ENCODE measurements at places on chromosomes 6 and 20. TPM values are rescaled to one million over a fixed set of nuclear protein-coding genes. Genes with fewer than 3 reads are reported as not detected.

GRCh38 chr6:7121700-7122241 is 14.0 kb downstream of the RREB1 start:
- H3K36me3 ChIP-seq: no peaks in the 10 kb centered on the region
- H3K4me3 ChIP-seq: no peak overlapping the region
- peaks cover 8% of the 10 kb centered on the region for H3K4me1 ChIP-seq
- no peak overlapping the region for H3K27ac ChIP-seq
- no peak for DNase-seq
- no peaks in the 10 kb centered on the region for H3K27me3 ChIP-seq

Gene NKAIN2
- polyA plus RNA-seq: not detected

GRCh38 chr6:168507297-168507696 is 66.3 kb downstream of the SMOC2 start:
- H3K27me3 ChIP-seq: no peaks in the 10 kb centered on the region
- H3K4me3 ChIP-seq: no peak overlapping the region
- H3K4me1 ChIP-seq: no peaks in the 10 kb centered on the region
- DNase-seq: no peak

Gene ID4
- not detected for polyA plus RNA-seq

DNA sequence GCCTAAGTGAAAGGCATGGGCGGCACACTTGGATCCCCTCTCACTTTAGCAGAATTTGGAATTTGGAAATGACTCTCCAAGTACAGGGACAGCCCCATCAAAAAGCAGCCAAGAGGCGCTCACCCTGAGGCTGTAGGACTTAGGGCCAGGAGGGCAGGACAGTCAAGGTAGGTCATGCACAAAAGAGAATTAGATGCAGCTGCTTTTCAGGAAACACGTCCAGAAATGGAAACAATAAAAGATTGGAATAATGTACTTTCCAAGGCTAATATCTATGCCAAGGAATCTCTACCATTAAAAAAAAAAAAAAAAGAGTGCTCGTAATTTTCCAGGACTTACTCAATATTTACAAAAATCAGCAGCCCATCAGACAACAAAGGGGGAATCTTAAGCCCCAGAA is 19.9 kb downstream of the PREP start:
- no peak for DNase-seq
- no peak overlapping the region for H3K4me3 ChIP-seq
- peaks cover 4% of the 10 kb centered on the region for H3K36me3 ChIP-seq
- no peak overlapping the region for H3K27ac ChIP-seq

Gene WFDC12
- not detected for polyA plus RNA-seq
